ENCODE measurements at places on chromosomes 1 and 21. TPM values are rescaled to one million over a fixed set of nuclear protein-coding genes. Genes with fewer than 3 reads are reported as not detected.

The LMX1A gene
- not detected for polyA plus RNA-seq

The TDRD5 gene
- not detected for polyA plus RNA-seq

The SLC2A1 gene
- 50.5 TPM for polyA plus RNA-seq

The IQGAP3 gene
- polyA plus RNA-seq: 15.6 TPM

The KRTAP19-1 gene
- not detected for polyA plus RNA-seq

The NMNAT2 gene
- 0.06 TPM for polyA plus RNA-seq

All from SK-N-SH (cell line).